ENCODE measurements at places on chromosomes 2 and 18. TPM values are rescaled to one million over a fixed set of nuclear protein-coding genes. Genes with fewer than 3 reads are reported as not detected.

DNA sequence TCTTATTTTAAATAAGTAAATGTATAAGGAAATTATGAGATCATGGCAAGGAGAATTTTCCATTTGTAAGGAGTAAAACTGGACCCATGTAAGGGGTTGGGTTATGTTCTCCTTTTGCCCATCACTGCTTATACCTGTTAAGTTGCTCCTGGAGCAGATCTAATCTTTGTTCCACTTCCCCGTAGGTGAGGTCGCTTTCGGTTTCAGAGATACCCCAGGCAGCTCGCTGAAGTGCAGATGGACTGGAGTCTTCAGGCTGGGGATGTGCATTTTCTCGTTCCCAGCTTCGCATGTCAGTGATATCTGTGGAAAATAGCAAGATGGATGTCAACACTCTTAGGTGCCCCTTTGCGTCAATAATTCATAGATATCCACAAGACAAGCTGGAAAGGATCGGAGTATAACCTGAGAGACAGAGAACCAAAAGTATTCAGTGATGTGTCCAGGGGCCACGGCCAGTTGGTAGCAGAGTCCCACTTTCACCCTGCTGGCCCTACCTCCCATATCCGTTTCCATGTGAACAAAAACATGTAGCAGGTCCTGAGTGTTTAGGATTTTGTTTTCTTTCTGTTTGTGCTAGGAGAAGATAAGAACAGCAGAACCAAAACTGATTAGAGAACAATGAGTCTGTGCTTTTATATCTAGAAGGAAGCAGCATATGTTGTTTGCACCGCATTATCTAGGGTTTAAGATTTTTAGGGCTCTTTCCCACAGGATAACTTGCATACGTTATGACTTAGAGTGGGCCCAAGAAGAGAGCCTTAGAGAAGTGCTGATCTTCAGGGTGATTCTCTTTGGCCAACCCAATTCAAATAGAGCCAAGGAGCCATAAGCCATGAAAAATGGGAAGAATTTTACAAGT lies 36.0 kb downstream of the GCA start:
- no peaks in the 10 kb centered on the region for H3K36me3 ChIP-seq
- DNase-seq: no peak
- no peaks in the 10 kb centered on the region for H3K4me1 ChIP-seq
- H3K4me3 ChIP-seq: peak overlapping the region; percentile 55
- H3K27ac ChIP-seq: no peak overlapping the region

GRCh38 chr2:134224005-134224404 lies 29.9 kb upstream of the MGAT5 start:
- peaks cover 19% of the 10 kb centered on the region for H3K36me3 ChIP-seq
- no peaks in the 10 kb centered on the region for H3K27me3 ChIP-seq
- no peak overlapping the region for H3K27ac ChIP-seq
- DNase-seq: no peak

- H3K36me3 ChIP-seq: no peaks in the 10 kb centered on the region
- no peaks in the 10 kb centered on the region for H3K27me3 ChIP-seq
- no peaks in the 10 kb centered on the region for H3K4me1 ChIP-seq
- no peak overlapping the region for H3K4me3 ChIP-seq
These were observed 102.9 kb downstream of the CDH2 start for GRCh38 chr18:28074076-28074475.

DNA sequence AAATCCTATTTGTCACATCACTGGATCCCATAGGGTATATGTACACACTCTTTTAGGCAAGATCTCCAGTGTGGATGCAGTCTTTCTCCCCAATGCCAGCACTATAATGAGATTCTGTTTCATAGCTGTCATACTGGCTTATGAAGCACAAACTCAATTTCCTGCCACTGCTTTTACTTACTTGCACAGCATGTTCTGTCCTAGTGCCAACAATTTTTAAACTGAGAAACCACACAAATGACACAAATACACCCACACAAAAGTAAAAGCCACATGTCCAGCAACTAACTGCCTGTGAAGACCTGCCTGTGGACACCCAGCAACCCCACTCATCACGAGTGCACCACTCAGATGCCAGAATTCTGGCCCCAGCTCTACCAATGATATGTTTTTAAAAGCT lies 29.6 kb upstream of the RNU4ATAC start:
- no peak overlapping the region for H3K27ac ChIP-seq
- H3K4me3 ChIP-seq: no peak overlapping the region
- no peak for DNase-seq
- no peaks in the 10 kb centered on the region for H3K27me3 ChIP-seq
- peaks cover 48% of the 10 kb centered on the region for H3K36me3 ChIP-seq

The CDK15 gene
- not detected for total RNA-seq

The COL5A2 gene
- 2.3 TPM for total RNA-seq

Measured in activated naive CD8-positive, alpha-beta T cell treated with anti-CD3 and anti-CD28 coated beads, Interleukin-2, amount 10 ng/mL, durations not matched to agents 7 days and 5 days (primary cell).